Aortic smooth muscle cell (primary cell): ENCODE measurements at places on chromosomes 11 and 22. TPM values are rescaled to one million over a fixed set of nuclear protein-coding genes. Genes with fewer than 3 reads are reported as not detected.

The VPREB3 gene
- total RNA-seq = not detected in 2 replicates

The MFRP gene
- total RNA-seq = not detected in 2 replicates

The GRM5 gene
- total RNA-seq = under 0.01 and 0.06 TPM in 2 replicates

The APOA5 gene
- total RNA-seq = under 0.01 TPM in 1 of 2 replicates, not detected in the other

The POU2AF2 gene
- not detected in 2 replicates for total RNA-seq

The CTSF gene
- total RNA-seq = 8.1 and 8.6 TPM in 2 replicates

The NCF4 gene
- total RNA-seq = not detected in 2 replicates

The CYTH4 gene
- total RNA-seq = 0.06 and 0.40 TPM in 2 replicates

The SLC1A2 gene
- 1.4 and 5.4 TPM in 2 replicates for total RNA-seq

The SOX6 gene
- 0.40 and 0.50 TPM in 2 replicates for total RNA-seq

The GAS2L1 gene
- total RNA-seq = 10.1 and 10.8 TPM in 2 replicates

The CCDC15 gene
- total RNA-seq = 1.4 and 1.7 TPM in 2 replicates

The FADS1 gene
- total RNA-seq = 84.8 and 84.9 TPM in 2 replicates

The TMEM45B gene
- 0.13 TPM in 1 of 2 replicates, not detected in the other for total RNA-seq

The MICAL2 gene
- total RNA-seq = 592 and 664 TPM in 2 replicates

The TIMP3 gene
- total RNA-seq = 23.5 and 45.7 TPM in 2 replicates

The PLAAT4 gene
- total RNA-seq = 24.3 and 24.6 TPM in 2 replicates

The GLYAT gene
- total RNA-seq = not detected in 2 replicates

The OR52E8 gene
- total RNA-seq = not detected in 2 replicates

The OR52H1 gene
- 0.66 and 0.87 TPM in 2 replicates for total RNA-seq

The MAP6 gene
- 5.0 and 5.7 TPM in 2 replicates for total RNA-seq

The TMEM109 gene
- 31.3 and 34.7 TPM in 2 replicates for total RNA-seq

The SLC6A5 gene
- not detected in 2 replicates for total RNA-seq

The H19 gene
- total RNA-seq = 0.37 TPM in 1 of 2 replicates, not detected in the other

The SYT9 gene
- 0.06 and 0.13 TPM in 2 replicates for total RNA-seq

The OR5L2 gene
- not detected in 2 replicates for total RNA-seq

The OR51F2 gene
- total RNA-seq = not detected in 2 replicates

The ANO3 gene
- 1.3 and 5.4 TPM in 2 replicates for total RNA-seq

The DMC1 gene
- total RNA-seq = 3.2 and 3.4 TPM in 2 replicates

The MUC5AC gene
- under 0.01 TPM in 1 of 2 replicates, not detected in the other for total RNA-seq

The LIF gene
- 13.5 and 49.1 TPM in 2 replicates for total RNA-seq

The KRTAP5-11 gene
- total RNA-seq = not detected in 2 replicates

The MED15 gene
- 25.9 and 30.3 TPM in 2 replicates for total RNA-seq

The CRYBB1 gene
- not detected in 2 replicates for total RNA-seq

The OSM gene
- total RNA-seq = not detected in 2 replicates

The LRP4 gene
- total RNA-seq = 1.1 and 2.2 TPM in 2 replicates

The SMTNL1 gene
- total RNA-seq = not detected in 2 replicates

The DEPDC5 gene
- total RNA-seq = 10.2 and 10.6 TPM in 2 replicates

The KRTAP5-9 gene
- total RNA-seq = not detected in 2 replicates

The OR2D2 gene
- total RNA-seq = 0.13 and 0.44 TPM in 2 replicates

The KLHDC7B gene
- total RNA-seq = under 0.01 TPM in 1 of 2 replicates, not detected in the other

The BSCL2 gene
- 57.1 and 67.2 TPM in 2 replicates for total RNA-seq

The GGT5 gene
- total RNA-seq = 9.7 and 17.3 TPM in 2 replicates

The FGF19 gene
- not detected in 2 replicates for total RNA-seq

The HPX gene
- 0.79 and 1.4 TPM in 2 replicates for total RNA-seq

The NOX4 gene
- total RNA-seq = 0.56 and 0.79 TPM in 2 replicates

The SMIM38 gene
- 0.13 and 0.44 TPM in 2 replicates for total RNA-seq

The NXPE4 gene
- not detected in 2 replicates for total RNA-seq

The PIH1D2 gene
- 1.3 and 2.4 TPM in 2 replicates for total RNA-seq

The GLYATL2 gene
- 0.40 and 1.2 TPM in 2 replicates for total RNA-seq

The ZW10 gene
- total RNA-seq = 19.5 and 20.3 TPM in 2 replicates

The ZDHHC5 gene
- total RNA-seq = 30.7 and 33.3 TPM in 2 replicates

The AMPD3 gene
- total RNA-seq = 0.66 and 1.1 TPM in 2 replicates

The PGA4 gene
- total RNA-seq = 0.06 TPM in 1 of 2 replicates, not detected in the other

The GVQW3 gene
- 2.1 and 2.4 TPM in 2 replicates for total RNA-seq

The LRRC74B gene
- not detected in 2 replicates for total RNA-seq

The TRMU gene
- 28.4 and 33.7 TPM in 2 replicates for total RNA-seq

The CD3G gene
- total RNA-seq = not detected in 2 replicates
